Hepatocyte (in vitro differentiated cells): ENCODE measurements at places on chromosomes 2 and 18. TPM values are rescaled to one million over a fixed set of nuclear protein-coding genes. Genes with fewer than 3 reads are reported as not detected.

GRCh38 chr18:6069103-6069502, 173.8 kb upstream of the TMEM200C start:
- H3K36me3 ChIP-seq = no peaks in the 10 kb centered on the region
- no peak for DNase-seq
- no peak overlapping the region for H3K27ac ChIP-seq
- H3K27me3 ChIP-seq = no peaks in the 10 kb centered on the region
- no peak overlapping the region for H3K4me3 ChIP-seq

CHRND gene
- not detected in 2 replicates for total RNA-seq

GRCh38 chr18:42801706-42802105, 313.8 kb downstream of the RIT2 start:
- H3K4me1 ChIP-seq = no peaks in the 10 kb centered on the region
- no peaks in the 10 kb centered on the region for H3K36me3 ChIP-seq
- no peak overlapping the region for H3K4me3 ChIP-seq
- no peak overlapping the region for H3K27ac ChIP-seq
- no peak for DNase-seq
- H3K27me3 ChIP-seq = no peaks in the 10 kb centered on the region

DSEL gene
- total RNA-seq = 15.7 and 18.9 TPM in 2 replicates

DNA sequence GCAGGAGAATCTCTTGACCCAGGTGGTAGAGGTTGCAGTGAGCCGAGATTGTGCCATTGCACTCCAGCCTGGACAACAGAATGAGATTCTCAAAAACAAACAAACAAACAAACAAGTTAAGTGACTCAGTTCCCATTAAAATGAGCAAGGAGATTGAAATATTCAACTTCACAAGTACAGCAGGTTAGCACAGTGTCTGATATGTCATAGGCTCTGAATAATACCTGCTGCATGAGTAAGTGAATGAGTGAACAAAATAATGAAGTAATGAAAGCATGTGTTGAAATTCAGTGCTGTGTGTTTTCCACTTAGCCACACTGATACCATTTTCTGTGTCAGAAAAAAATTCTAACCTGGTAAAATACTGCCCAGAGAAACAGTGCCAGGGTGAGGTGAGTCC, 41.9 kb upstream of the SETBP1 start:
- peaks cover 8% of the 10 kb centered on the region for H3K4me1 ChIP-seq
- no peak overlapping the region for H3K4me3 ChIP-seq
- DNase-seq = no peak
- H3K27me3 ChIP-seq = no peaks in the 10 kb centered on the region

DNA sequence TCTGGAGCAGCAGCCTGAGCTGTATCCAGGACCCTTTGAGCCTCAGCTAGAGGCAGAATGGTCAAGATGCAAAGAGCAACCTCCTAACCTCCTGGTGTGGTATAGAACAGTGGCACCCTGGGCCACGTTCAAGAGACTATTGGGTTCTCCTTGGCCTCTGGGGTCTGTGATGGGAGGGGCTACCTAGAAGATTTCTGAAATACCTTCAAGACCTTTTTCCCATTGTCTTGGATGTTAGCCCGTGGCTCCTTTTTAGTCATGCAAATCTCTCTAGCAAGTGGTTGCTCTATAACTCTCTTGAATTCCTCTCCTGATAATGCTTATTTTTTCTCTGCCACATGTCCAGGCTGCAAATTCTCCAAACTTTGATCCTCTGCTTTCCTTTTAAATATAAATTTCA, 106.3 kb upstream of the SULT1C3 start:
- no peaks in the 10 kb centered on the region for H3K27me3 ChIP-seq
- no peak for DNase-seq
- H3K27ac ChIP-seq = no peak overlapping the region

DNA sequence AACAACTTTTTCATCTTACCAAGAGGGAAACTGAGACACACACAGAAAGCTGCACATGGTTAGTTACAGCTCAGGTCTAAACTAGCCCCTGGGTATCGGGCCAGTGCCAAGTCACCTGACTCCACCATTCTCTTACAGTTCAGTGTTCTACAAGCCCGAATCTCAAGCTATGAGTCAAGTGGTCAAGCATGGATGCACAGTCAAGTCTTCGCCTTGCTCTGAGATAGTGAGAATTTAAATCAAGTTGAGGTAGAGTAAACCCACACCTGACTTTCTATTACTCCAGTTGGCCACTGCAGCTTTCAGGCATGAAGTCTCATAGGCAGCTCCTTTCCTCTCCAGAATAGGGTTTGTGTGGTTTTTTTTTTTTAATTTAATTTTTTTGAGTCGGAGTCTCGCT, 34.5 kb upstream of the ARL5A start:
- no peaks in the 10 kb centered on the region for H3K36me3 ChIP-seq
- H3K4me1 ChIP-seq = no peaks in the 10 kb centered on the region
- no peak overlapping the region for H3K4me3 ChIP-seq
- no peak for DNase-seq
- H3K27me3 ChIP-seq = no peaks in the 10 kb centered on the region

DNA sequence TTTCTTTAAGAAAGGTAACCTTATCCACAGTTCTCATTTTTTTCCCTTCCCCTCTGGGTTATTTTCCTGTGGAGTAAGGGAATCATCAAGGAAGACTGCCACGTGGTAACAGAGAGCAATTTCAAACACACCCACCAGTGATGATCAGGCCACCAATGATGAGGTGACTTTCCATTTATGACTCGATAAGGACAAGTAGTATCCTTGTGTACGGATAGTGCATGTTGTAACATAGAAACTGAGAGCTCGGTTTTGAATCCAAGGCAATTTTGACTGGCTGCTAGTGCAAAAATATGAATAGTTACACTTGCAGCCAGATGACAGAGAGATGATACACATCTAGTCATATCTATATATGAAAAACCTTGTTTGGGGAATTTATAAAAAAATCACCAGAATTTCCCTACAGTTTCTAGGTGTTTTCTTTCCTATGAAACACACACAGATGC, 143.6 kb upstream of the TCF4 start:
- DNase-seq = no peak
- H3K36me3 ChIP-seq = no peaks in the 10 kb centered on the region

RUFY4 gene
- 0.10 and 0.44 TPM in 2 replicates for total RNA-seq

DNA sequence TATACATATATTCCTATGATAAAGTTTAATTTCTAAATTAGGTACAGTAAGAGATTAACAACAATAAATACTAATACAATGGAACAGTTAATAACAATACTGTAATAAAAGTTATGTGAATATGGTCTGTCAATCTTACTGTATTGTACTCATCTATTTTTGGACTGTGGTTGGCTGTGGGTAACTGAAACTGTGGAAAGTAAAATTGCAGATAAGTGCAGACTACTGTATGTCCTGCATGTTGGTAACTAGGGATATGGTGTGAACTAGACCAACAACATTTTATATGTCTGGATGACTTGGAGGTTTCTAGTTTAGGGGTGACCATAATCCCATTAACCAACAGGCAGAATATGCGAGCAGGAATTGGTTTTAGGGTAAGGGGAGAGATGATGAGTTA, 23.3 kb downstream of the PHLPP1 start:
- no peak for DNase-seq
- H3K4me3 ChIP-seq = no peak overlapping the region
- H3K27ac ChIP-seq = no peak overlapping the region
- H3K36me3 ChIP-seq = no peaks in the 10 kb centered on the region
- no peaks in the 10 kb centered on the region for H3K27me3 ChIP-seq
- peaks cover 7% of the 10 kb centered on the region for H3K4me1 ChIP-seq

MC5R gene
- not detected in 2 replicates for total RNA-seq

GRCh38 chr2:207132019-207132418, 33.7 kb downstream of the KLF7 start:
- H3K27me3 ChIP-seq = no peaks in the 10 kb centered on the region
- H3K27ac ChIP-seq = no peak overlapping the region
- no peak for DNase-seq
- H3K36me3 ChIP-seq = no peaks in the 10 kb centered on the region
- H3K4me1 ChIP-seq = peaks cover 24% of the 10 kb centered on the region
